AG10803 (cell line): ENCODE measurements at places on chromosomes 2 and 18.

DNA sequence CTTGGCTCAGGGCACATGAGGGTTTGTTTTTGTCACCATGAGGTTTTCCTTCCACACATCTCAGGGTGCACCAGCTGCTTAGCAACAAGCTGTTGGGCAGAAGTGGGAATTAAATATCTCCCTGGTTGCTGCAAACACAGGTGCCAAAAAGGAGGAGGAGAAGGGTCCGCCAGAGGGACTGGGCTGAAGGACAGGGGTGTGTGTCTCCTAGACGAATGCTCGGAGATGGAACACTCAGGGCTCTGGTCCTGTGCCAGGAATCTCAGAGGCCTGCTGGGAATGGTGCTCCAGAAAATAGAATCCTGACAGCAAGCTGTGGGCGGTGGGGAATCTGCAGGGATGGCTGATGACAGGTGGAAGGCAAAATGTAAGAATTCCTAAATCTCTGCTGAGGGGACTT lies 94.5 kb downstream of the VSNL1 start:
- DNase-seq = no peak

GRCh38 chr2:26846334-26847306 lies 1.3 kb upstream of the DPYSL5 start:
- DNase-seq = peak; percentile 72

GRCh38 chr18:59308248-59308937 lies 10.1 kb downstream of the CPLX4 start:
- peak; percentile 57 for DNase-seq

DNA sequence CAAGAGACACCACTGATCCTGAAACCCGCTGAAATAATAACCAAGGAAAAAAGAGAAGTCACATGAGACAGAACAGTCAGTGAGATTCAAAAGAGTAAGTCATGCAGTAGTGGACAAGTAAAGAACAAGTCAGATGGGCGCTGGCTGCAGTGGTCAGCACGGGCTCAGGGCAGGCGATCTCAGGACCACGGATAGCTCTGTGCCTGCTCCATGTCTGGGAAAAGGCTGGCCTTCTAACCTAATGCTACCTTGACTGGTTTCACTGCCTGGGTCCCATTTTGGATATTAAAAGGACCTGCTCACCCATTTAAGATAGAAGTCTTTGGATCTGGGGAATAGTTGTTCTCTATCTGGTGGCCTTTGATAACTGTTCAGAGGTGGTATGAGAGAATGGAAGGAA lies 61.7 kb upstream of the LCLAT1 start:
- peak; percentile 42 for DNase-seq

DNA sequence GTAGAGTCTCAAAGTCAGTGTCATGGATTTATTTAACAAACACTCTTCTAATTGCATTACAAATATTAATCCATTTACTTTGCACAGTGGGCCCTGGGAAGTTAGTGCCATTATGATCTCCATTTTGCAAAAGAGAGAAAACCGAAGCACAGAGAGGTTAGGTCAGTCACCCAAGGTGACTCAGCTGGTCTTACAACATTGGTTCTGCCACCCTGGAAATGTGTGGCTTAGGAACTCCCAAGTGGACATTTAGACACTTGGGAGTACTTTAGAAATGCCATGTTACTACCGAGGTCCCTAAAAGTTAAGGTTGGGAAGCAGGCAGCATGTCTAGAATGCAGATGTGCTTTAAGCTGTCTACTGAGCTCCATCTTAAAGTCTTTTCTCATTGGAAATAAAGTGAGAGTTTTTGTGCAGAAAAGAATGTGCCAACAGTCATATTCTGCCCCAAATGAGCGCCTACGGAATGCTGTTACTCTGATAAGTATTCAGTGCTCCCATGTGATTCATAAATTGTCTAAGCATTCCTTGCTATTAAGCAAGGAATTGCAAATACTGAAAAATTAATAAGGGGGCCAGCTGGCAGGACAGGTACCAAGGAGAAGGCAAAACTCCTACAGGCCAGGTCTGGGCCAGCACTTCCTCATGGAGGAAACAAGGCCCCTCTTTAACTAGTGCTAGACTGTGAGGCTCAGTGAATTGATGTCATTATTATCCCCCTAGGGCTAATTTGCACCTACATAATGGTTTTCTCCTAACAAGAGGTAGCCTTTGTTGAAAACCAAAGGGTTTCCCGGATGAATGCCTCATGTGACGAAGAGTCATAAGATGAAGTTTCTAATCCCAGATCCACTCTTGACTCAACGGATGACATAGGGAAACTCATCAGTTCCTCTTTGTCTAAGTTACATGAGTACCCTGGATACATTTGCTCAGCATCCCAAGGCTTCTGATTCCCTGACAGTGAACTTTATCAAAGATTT lies 16.3 kb downstream of the NRP2 start:
- DNase-seq = peak; percentile 69

DNA sequence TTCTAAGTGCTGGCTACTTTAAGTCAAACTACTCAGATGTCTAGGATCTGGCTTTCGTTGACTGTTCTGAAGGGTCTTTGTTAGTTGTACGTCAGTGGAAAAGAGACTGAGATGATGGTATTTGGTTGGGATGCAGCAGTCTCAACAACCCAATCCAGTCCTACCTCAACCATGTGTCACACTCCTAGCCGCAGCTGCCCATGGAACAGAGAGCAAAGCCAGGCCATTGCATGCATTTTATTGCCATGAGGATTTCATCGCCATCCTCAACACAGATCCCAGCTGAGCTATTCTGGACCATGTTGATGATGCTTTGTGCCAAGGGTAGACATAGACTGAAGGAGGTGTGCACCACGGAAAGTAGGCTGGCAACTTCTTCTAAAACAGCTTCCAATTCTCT lies 97.3 kb upstream of the STK39 start:
- DNase-seq = no peak

- no peak for DNase-seq
These were observed 98.0 kb downstream of the PTPN4 start for GRCh38 chr2:119857742-119858141.

DNA sequence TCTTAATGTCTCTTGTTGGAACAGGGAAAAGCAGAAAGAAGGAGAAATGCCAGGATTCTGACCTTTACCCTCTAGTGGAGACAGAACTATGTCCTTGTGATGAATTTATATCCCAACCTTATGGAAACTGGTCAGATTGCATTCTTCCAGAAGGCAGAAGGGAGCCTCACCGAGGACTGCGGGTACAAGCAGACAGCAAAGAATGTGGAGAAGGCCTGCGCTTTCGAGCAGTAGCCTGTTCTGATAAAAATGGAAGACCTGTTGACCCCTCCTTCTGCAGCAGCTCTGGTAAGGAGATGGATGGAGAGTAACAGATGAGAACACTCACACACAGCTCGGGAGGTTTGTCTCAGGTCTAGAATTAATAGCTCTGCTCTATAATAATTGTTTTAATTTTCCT lies 552.7 kb upstream of the HNMT start:
- no peak for DNase-seq

DNA sequence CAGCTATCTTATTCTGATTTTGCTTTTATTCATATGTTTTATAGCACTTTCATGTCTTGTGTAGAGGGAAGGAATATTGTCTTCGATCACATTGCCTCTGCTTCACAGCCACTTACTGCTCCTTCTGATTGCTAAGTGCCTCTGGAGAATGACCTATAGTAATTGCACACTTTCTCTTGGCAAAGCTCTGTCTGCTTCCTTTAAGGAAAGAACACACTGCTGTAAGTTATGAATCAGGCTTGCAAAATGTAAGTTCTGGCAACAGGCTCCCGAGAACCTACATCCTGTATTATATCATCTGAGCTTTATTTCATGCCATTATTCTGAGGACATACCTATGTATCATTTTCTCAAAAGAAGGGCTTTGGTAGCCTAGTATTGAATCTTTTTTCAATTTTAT lies 170.7 kb downstream of the ZNF804A start:
- peak; percentile 11 for DNase-seq

- DNase-seq = no peak
These were observed 26.9 kb downstream of the SNORC start for GRCh38 chr2:232896720-232897597.

GRCh38 chr2:160868891-160869290 lies 291.3 kb upstream of the TANK start:
- peak; percentile 25 for DNase-seq

- peak; percentile 46 for DNase-seq
These were observed 13.1 kb downstream of the HS6ST1 start for GRCh38 chr2:128305555-128306080.

GRCh38 chr18:62045316-62045715 lies 141.5 kb downstream of the PIGN start:
- DNase-seq = no peak

- no peak for DNase-seq
These were observed 196.3 kb downstream of the CTIF start for GRCh38 chr18:48735080-48735676.

GRCh38 chr2:172415865-172416183 lies 11.6 kb upstream of the ITGA6 start:
- DNase-seq = no peak

GRCh38 chr2:44679584-44679983 lies 261.9 kb upstream of the SIX3 start:
- no peak for DNase-seq

GRCh38 chr2:70528276-70528675 lies 25.4 kb downstream of the TGFA start:
- no peak for DNase-seq

GRCh38 chr2:86338778-86339295 lies 1.4 kb upstream of the REEP1 start:
- no peak for DNase-seq

DNA sequence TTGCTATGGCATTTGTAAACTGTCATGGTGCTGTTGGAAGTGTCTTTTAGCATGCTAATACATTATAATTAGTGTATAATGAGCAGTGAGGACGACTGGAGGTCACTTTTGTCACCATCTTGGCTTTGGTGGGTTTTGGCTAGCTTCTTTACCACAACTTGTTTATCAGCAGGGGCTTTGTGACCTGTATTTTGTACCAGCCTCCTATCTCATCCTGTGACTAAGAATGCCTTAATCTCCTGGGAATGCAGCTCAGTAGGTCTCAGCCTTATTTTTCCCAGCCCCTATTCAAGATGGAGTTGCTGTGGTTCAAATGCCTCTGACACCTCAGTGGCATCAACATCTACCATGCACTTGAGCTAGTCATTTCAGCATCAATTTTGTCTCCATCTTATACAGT lies 29.7 kb downstream of the LYPD6 start:
- DNase-seq = no peak

GRCh38 chr2:43984533-43984932 lies 11.3 kb downstream of the LRPPRC start:
- no peak for DNase-seq

- no peak for DNase-seq
These were observed 529.2 kb downstream of the EPHA4 start for GRCh38 chr2:221042926-221043325.

- DNase-seq = no peak
These were observed 21.9 kb downstream of the SLC40A1 start for GRCh38 chr2:189558516-189559272.

DNA sequence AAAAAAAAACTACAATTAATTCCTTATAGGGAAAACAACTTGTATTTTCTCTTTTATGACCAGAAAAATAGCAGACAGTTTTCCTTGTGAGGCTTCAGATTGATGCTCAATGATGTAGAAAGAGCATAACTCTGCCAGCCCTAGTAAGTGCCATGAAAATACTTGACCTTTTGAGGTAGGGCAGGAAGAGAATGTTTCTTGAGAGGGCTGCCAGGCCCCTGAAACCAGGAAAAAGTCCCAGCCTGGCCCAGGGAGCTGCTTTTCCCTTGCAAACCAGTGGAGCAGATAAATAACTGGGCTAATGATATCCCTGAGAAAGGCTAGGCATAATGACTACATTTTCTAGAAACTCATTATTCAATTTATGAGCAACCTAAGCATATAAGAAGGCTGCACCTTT lies 126.8 kb downstream of the SLC8A1 start:
- DNase-seq = peak; percentile 29

- DNase-seq = no peak
These were observed 19.3 kb downstream of the CTAGE1 start for GRCh38 chr18:22398464-22398863.

DNA sequence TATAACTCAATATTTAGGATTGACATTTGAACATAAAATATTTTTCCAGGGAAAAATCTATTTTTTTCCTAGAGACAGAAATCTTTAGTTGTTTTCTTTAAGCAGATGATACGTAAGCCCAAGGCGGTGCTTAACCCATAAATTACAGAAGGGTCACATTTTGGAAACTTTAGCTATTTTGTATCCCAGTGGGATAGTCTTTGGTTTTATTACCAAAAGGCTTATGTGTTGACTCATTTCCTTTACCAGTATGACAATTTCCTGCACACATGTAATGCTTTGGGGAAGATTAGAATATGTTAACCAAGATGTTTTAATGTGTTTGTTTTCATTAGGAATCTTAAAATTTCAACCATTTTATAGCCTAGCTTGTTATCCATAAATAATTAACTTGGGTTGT lies 24.8 kb downstream of the DYNC1I2 start:
- peak; percentile 85 for DNase-seq

DNA sequence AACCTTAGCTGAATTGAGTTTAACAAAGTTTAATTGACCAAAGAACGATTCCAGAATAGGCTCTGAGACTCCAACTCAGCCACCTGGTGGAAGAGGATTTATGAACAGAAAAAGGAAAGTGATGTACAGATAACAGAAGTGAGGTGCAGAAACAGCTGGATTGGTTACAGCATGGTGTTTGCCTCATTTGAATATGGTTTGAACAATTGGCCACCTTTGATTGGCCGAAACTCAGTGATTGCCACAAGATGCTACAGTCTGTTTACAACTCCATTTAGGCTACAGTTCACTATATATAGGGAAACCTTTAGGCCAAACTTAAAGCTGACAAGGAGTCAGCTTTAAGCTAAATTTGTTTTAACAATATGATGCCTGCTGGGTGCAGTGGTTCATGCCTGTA lies 28.1 kb upstream of the SLC35G4 start:
- DNase-seq = no peak

DNA sequence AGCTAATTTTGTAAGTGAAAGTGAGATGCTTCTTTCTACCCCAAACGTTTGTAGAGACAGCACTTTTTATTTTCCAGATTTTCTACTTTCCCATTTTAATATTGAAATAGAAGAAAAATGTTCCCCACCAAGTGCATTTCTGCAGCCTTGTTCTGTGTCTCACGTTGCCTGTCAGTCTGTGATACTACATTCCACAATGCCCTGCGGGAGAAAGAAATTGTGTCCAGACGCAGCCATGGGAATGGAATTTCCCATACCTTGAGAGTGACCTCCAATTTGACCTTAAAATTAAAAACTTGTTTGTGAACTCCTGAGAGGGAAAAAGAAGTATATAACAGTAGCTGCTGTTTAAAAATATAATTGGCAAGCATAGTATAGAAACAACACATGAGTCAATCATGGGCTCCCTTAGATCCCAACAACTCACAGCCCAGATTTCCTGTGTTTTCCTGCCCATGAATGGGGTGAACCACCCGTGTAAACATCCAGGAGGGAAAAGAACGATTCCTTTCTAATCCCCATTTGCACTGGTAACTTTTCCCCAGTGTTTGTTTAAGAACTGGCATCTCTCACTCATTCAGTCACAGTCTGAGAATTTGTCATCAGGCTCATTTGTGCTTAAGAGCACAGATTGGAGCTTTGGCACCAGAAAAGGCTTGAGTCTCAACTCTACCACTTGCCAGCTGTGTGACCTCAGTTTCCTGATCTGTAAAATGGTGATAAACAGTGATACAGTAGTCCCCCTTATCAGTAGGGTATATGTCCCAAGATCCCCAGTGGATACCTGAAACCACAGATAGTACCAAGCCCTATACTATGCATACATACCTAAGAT lies 166.1 kb upstream of the ZNF521 start:
- no peak for DNase-seq

- DNase-seq = peak; percentile 27
These were observed 743 bp downstream of the HADHA start for GRCh38 chr2:26243470-26244308.
